Thymus (tissue), 14 donors: ENCODE measurements at places on chromosomes 2 and 18. TPM values are rescaled to one million over a fixed set of nuclear protein-coding genes. Genes with fewer than 3 reads are reported as not detected.

Gene GCG
- polyA plus RNA-seq, result 3.7 TPM

Gene HOXD10
- 0.09 TPM for polyA plus RNA-seq

Gene ASTL
- polyA plus RNA-seq, result 2.9 TPM

Gene GPR17
- polyA plus RNA-seq, result 0.07 TPM

Gene RAB6C
- polyA plus RNA-seq, result 0.05 TPM

Gene ST3GAL5
- polyA plus RNA-seq, result 39.2 TPM

Gene SLC4A3
- 6.9 TPM for polyA plus RNA-seq
